ENCODE measurements at places on chromosomes 16 and 17.

DNA sequence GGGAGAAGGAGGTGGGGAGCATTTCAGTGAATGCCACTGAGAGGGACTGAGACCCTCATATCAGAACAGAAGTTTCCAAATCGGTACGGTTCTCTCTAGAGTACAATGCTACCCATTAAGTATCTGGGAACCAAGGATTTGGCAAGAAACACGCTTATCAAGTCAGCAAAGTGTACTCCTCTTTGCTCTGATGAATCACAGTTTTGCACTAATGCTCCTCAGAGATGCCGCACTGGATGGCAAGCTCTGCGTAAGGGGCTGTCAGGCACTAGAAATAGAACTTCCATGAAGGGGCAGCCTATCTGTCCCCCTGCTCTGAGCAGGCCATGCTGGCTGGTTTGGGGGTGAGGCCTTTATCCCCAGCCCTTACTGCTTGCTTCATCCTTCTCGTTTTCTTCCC, 4.8 kb upstream of the ABCC12 start:
- DNase-seq: no peak

GRCh38 chr16:3030222-3031212, 6.2 kb downstream of the BICDL2 start:
- no peak for DNase-seq

DNA sequence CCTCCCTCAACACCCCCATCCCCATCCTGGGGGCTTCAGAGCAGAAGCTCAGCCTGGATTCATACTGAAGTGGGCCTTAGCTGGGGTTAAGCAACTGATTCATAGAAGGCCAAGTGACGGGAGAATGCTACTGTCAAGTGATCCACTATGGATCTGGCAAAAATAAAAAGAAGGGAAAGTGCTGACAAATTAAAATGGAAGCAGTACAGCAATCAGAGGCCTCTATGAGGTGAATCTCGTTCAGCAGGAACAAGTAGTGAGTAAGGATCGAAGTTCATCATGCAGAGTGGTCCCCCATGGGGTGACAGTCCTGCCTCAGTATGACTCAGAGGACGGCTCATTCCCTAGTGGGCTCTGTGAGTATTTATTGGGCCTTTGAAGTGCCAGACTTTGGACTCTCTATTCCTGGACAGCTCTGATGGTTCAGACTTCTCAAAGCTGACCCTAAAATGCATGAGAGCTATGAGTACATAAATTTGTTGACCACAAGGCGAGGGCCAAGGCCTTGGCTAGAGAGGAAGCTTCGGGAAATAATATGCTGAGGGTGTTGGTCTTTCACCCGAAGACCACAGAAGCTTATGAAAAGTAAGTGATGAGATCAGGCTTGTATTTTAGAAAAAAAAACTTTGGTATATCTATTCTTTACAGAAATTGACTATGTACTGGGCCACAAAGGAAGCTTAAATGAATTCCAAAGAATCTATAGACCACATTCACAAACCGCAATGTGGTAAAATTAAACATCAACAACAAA, 5.3 kb upstream of the NSMCE1 start:
- DNase-seq: no peak

- no peak for DNase-seq
Observed at GRCh38 chr17:80839511-80839941, 152.1 kb upstream of the CHMP6 start.

GRCh38 chr17:38925263-38925995, at the start of gene LASP1NB:
TSS of gene LASP1NB (plus strand) at chr17:38925614.
- DNase-seq: no peak

DNA sequence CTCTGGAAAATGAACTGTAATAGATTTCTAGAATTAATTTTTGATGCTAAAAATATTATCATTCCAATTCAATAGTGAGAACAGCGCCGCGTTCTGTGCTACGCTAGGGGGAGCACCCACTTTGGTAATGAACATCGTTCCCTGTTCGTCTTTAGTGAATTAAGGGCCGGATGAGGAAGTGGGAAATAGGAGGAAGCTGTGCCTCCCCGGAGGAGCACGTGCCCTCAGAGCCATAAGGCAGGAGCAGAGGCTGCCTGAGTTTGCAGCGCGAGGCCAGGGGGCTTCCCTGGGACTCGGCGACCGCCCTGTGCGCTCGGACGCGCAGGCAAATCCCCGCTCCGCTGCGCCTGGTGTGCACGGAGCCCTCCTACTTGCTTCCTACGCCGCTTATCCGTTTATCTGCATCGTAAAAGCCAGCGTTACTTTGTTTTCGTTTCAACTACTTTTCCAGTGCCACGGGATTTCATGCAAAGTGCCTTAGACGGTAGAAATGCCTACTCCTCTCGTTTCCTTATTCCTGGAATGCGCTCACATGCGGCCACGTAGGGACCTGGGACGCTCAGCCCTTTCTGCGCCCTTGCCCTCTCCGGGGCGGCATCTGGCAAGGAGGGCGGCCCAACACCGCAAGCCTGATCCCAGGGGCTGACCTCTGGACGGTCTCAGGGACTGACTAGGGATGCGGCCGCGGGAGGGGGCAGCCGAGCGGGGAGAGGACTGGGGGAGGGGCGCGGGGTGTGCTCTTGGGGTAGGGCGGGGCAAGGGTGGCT, 76.4 kb downstream of the KCNJ12 start:
- DNase-seq: no peak

DNA sequence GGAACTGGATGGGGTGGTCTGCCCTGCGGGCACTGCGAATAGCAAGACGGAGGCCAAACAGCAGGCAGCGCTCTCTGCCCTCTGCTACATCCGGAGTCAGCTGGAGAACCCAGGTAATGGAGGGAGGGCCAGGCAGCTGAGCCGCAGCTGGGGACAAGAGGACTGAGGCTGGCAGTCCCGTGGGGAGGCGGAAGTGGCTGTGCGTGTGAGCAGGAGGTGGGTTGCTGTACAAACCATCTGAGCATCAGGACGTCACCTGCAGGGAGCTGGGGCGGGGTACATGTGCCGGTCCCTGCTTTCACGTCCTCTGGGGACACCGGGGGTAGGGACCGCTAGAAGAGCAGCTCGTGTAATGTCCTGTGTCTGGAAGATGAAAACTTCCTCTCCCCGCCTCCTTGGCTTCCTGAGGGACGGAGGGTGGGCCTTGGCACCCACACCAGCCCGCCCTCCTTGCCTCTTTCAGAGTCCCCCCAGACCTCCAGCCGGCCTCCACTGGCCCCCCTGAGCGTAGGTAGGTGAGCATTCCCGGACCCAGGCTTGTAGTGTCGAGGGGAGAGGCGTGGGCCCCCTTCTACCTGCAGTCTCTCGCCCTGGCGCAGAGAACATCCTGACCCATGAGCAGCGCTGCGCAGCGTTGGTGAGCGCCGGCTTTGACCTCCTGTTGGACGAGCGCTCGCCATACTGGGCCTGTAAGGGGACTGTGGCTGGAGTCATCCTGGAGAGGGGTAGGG, 3.7 kb downstream of the ADAD2 start:
- DNase-seq: peak; percentile 89

DNA sequence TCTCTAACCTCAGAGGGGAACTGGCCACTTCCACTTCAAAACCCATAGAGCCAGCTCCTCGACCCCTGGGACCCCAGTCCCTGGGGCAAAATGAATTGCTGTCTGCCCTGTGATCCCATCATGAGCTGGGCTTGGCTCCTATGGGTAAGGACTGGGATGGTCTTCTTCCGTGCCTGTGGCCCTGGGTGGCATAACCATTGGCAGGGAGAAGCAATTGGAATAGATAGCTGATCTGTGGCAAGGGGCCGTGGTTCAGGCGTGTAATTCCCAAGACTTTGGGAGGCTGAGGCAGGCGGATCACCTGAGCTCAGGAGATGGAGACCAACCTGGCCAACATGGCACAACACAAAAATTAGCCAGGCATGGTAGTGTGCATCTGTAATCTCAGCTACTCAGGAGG, 4.3 kb downstream of the SULT1A2 start:
- no peak for DNase-seq

DNA sequence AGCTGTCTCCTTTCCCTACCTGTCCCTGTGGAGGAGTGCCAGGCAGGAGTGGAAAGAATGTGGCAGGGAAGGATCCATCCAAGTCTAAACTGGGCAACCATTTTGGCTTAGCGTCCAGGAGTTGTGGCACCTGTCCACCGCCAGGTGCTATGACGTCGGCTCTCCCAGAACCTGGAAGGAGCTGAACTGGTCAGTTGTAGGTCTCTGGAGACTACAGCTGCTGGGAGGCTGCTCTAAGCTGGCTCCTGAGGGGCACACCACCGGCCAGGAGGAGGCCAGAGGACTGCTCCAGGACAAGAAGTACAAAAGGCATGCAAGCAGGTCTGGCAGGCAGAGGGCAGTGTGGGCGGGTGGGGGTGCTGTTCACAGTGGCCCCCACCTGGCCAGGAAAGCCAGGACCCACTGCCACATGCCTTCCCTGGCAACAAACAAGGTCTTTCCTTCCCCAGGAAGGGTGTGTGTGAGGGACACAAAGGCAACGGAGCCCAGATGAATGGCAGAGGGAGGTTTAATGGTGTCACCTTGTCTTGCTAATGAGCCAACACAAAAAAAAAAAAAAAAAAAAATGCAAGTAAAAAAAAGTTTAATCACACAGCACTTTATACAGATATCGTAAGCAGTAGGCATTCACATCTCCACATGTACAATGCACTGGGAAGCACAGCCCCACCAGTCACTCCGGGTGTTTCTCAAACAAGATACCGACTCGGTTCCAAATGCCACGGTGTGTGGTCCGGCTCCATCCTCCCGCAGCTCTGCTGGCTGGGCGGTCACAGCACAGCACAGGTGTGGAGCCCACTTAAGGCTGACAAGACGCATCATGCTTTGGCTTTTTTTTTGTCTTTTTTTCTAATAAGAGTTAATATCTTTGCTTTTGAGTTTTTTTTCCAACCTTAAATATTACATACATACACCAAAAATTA, 4.8 kb downstream of the SPHK1 start:
- DNase-seq: no peak

- DNase-seq: no peak
Observed at GRCh38 chr16:22282254-22282892, 14.8 kb upstream of the POLR3E start.

- DNase-seq: no peak
Observed at GRCh38 chr17:18233803-18234518, 8.5 kb downstream of the LLGL1 start.

DNA sequence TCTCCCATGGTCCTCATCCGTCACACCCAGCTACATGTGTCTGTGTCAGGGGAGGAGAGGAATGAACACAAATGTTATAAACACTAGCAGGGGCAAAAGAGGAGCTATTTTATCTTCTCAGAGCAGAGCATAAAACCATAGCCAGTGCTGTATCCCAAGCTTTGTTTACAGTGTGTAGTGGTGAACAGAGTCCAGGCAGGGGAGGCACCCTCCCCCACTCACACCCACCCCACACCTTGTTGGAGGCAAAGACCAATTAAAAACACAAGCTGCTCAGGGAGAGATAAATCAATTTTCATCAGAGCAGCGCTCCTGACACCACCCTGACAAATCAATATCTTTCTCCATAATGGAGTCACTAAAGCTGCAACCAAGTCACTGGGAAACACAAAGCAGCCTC, 132.6 kb upstream of the CCL2 start:
- DNase-seq: no peak
